ENCODE measurements at places on chromosomes 3 and 15.

DNA sequence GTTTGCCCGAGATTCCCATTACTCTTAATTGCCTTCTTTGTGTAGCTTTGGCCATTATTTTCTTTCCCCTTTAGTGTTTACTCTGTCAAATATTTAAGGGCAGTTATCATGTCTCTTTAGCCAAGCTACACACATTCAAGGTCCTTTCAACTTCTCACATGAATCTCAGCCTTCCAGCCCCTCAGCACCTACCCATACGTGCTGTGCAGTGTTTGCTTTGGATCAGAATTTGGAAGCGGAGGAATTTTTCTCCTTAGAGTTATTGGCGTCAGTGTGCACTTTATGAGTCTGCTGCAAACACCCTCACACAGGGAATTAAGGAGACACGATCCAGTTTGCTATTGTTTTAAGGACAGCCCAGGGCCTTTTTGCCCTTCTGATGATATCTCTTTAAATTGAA lies 231.6 kb downstream of the CACNA2D3 start:
- no peak for DNase-seq

DNA sequence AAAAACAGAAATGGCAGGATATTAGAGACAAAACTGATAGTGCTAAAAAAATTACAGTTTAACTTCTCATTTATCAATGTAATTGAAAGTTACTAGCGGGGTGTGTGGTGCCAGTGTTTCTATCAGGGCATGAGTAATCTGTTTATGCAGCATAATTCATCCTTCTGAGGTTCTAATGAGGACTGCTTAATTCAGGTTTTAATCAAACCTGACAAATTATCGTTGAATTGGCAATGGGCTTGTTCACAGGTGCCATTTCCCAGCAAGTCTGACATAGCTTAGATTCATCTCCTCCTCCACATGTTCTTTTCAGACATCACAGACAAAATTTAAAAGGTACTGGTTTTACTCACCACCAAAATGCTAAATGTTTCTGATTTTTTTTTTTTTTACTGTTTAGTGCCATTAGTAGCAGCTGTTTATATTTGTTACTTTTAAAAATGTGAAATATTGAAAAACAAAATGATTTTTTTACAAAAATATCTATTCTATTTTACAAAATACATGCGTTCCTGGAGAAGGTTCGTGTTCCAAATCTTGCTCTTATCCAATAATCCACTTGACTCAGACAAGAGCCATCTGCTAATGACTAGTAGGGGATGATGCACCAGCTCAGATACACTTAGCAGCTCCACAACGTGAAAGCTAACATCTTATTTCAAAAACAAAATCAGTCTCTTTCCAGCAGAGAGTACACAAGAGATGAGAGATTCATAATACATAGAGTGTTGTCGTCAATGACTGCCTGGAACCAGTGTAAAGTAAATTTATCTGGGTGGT lies 447.7 kb upstream of the DPPA4 start:
- no peak for DNase-seq

DNA sequence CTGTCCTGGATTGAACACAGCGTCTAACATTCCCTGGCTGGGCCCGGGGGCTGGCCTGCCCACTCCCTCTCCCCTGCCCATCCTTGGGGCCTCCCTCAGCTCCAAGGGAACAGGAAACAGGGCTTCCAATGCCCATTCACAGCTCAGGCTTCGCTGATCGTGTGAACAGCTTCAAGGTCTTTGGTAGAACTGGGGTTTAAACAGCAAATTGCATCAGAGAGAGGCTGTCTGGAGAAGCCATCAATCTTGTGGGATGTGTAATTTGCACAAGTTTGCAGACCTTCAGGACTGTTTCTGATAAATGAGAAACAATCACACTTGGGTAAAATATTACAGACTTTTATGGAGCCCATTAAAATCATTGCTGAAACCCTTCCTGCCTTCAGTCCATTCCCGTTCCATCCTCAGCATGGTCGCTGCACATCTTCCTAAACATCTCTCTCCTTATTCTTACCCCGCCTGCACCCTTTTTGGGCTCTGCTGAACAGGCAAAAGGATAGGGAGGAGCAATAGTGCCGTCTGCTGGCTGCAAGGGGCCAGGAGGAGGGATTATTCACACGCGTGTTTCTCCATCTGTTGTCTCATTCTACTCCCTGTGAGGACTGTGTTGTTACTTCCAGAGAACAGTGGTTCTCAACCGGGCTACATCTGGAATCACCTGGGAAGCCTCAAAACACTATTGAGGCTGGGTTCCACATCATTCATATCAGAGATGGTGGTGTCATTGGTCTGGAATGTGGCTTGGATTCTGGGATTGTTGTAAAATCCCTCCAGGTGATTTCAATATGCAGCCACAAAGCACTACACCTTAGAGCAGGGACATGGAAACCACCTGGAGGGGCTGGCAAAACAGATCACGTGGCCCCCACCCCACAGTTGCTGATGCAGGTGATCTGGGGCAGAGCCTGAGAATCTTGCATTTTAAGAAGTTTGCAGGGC lies 116.3 kb downstream of the CLSTN2 start:
- no peak for DNase-seq

GRCh38 chr3:53774414-53774813 lies 71.8 kb downstream of the CHDH start:
- no peak for DNase-seq

DNA sequence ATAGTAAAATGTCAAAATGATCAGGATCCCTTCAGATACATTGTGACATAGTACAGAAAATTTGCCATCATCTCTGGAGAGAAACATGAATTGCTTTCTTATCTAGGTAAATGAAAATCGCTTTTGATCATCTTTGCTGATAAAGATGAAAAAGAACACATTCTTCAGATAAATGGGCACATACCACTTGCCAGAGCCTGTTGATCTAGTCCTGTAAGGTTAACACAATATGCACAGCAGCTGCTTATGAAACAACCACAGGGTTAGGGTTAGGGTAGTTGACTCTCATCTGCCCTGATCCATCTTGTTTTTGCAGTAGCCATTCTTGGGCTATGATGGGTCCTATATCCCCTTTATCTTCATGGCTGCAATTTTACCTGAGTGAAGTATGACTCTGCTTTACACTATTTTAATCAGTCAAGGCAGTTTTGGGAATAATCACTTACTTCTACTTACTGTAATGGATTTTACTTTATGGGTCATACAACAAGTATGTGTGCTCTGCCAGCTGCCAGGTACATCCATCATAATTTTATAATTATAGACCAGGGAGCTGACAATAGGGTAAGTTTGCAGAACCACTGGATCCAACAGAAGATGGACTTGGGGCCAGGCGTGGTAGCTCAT lies 12.6 kb upstream of the SPINK8 start:
- DNase-seq: no peak

GRCh38 chr3:15693355-15693754 lies 91.8 kb downstream of the BTD start:
- no peak for DNase-seq

Data from activated effector memory CD4-positive, alpha-beta T cell treated with Interleukin-2 at 50 U/mL for 16 hours (primary cell).